Activated effector memory CD4-positive, alpha-beta T cell treated with Interleukin-2 at 50 U/mL for 16 hours (primary cell): ENCODE measurements at places on chromosomes 7 and 10.

- DNase-seq = no peak
Observed at GRCh38 chr10:102424145-102424544, 3.5 kb downstream of the FBXL15 start.

GRCh38 chr7:99767662-99768061, 16.3 kb downstream of the CYP3A4 start:
- no peak for DNase-seq

GRCh38 chr7:94367949-94368348, 26.7 kb upstream of the COL1A2 start:
- DNase-seq = no peak

DNA sequence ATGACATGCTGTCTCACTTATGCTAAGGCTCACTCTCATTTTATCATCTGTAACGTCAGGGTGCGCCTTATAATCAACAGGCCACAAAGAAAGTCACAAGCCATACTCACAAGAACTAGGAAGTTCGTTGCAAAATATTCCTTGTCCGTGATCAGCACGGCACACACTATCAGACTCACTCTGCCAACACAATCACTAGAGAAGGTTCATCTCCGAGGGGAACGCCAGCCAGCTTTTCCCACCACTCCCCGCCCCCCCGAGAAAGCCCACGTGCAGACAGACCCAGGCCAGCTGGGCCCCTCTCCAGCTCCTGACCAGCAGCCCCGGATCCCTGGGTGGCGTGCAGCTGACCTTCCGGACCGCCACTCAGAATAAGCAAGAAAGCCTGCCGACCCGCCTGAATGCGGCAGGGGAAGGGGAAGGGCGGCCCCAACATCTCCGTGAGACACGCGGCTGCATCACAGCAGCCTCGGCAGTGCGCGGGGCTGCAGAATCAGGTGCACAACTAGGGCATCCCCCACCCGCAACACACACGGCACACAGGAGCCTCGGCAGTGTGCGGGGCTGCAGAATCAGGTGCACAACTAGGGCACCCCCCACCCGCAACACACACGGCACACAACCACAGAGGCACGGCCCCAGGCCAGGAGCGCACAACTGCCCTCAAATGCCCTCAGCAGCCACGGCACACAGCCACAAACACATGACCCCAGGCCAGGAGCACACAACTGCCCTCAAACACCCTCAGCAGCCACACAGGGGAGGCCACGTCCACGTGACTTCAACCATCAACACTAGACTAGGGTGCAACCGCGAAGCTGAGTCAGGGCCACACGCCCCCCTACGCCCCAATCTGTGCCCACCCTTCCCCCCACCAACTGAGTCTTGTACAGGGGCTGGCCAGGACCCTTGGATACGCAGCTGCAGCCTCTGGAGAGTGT, 2.5 kb upstream of the GPR146 start:
- no peak for DNase-seq

DNA sequence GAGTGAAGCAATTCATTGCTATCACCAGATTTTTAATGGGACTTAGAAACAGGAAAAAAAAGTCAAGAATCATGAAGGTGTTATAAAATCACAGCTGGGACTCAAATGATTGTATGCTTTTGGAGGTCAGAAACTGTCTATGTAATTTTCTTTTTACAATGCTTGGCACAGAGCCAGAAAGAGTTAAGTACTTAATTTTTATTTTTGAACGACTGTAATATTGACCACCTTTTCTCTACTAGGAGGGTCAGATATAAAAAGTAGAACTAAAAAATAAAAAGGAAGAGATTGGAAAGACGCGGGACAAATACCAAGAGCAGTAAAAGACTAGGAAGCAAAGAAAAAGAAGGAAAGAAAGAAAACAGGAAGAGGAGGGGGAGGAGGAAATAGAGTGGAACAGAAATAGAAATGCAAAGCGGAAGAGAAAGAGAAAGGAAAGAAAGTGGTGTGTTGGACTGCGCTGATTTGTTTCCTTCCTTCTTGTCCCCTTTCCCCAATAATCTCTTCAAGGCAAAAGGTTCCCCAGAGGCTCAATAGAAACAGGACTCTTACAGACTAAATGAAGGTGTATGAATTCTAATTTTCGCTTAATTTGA, 23.2 kb upstream of the C1GALT1 start:
- no peak for DNase-seq

- no peak for DNase-seq
Observed at GRCh38 chr7:99094401-99094800, 49.5 kb downstream of the SMURF1 start.

GRCh38 chr10:34131152-34131551, 683.9 kb downstream of the PARD3 start:
- no peak for DNase-seq

DNA sequence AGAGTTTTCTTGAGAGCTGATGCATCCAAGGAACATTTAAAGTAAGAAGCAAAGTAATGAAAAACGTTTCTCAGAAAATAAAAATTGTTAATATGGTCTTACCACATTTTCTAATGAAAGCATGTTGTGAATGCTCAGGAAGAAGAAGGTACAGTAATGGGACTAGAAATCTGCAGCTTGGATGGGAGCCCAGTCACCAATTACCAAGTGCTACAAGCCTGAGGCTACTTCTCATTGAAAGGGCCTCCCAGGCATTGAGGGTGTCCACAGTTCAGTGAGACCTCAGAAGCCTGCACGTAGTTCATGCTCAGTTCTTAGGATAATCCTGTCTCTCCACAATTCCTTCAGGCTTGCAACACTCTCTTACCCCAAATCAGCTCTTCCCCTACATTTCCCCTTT, 17.6 kb downstream of the PTN start:
- no peak for DNase-seq

DNA sequence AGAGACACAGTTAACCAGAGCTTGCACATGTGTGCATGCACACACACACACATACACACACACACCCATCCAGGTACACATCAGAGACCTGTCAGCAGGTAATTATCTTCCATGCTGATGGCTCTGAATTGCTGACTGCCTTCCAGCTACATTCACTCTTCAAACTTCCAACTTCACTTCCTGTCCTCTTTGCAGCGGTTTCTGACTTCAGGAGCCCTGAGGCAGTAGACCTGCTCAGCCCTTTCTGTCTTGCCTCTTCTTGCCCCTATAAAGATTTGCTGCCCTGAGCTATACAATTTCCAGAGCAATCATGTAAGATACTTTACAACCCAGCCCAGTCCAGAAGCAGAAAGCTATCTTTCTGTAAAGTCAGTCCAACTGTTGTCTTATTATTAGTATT, 310.2 kb downstream of the FGFR2 start:
- DNase-seq = no peak

DNA sequence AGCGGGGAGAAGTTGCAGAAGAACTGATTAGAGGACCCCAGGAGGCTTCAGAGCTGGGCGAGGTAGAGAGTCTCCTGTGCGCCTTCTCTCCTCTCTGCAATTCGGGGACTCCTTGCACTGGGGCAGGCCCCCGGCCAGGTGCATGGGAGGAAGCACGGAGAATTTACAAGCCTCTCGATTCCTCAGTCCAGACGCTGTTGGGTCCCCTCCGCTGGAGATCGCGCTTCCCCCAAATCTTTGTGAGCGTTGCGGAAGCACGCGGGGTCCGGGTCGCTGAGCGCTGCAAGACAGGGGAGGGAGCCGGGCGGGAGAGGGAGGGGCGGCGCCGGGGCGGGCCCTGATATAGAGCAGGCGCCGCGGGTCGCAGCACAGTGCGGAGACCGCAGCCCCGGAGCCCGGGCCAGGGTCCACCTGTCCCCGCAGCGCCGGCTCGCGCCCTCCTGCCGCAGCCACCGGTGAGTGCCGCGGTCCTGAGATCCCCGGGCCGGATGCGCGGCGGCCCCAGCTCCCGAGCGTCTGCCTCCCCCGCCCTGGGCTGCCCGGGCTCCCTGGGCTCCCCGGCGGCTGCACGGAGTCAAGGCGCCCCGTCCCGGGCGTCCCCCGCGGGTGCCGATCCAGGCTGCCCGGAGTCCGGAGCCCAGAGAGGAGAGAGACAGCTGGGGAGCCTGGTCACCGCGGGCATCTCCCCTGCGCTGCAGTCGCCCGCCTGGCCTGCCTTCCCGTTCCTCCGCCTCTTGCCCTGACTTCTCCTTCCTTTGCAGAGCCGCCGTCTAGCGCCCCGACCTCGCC, at the start of gene PLAU:
Gene PLAU (plus strand): TSS at position 369 of the 789 bp plus-strand sequence. CDS start 424 bp downstream, outside the sequence.
- peak; percentile 18 for DNase-seq

- no peak for DNase-seq
Observed at GRCh38 chr7:126791306-126791705, 461.4 kb downstream of the GRM8 start.

DNA sequence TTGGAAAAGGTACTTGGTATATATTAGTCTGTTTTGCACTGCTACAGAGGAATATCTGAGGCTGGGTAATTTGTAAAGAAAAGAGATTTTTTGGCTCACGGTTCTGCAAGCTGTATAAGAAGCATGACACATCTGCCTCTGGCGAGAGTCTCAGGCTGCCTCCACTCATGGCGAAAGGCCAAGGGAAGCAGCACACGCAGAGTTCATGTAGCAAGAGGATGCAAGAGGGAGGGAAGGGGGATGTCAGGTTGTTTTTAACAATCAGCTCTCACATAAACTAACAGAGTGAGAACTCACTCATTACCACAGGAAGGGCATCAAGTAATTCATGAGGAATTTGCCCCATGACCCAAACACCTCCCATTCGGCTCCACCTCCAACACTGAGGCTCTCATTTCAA, 484.8 kb upstream of the DPP6 start:
- no peak for DNase-seq

- no peak for DNase-seq
Observed at GRCh38 chr10:36224431-36224985, 582.4 kb upstream of the FZD8 start.

DNA sequence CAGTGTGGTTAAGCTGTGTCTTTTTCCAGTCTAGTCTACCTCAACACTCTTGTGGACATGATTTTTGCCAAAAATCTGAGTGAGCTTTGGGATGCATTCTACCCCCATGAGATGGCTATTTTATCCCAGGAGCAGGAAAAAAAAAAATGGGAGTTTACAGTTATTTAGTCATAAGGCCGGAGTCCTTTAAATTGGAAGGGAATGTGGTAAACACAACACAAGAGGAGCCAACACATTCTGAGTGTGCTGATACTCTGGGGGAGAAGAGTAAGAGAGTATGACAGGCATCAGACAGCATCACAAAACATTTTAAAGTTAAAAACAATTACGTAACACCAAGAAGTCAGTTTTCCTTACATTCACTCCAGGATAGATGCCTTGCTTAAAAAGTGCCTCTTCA, 46.1 kb downstream of the C1GALT1 start:
- no peak for DNase-seq

GRCh38 chr7:148712678-148713329, 14.1 kb downstream of the CUL1 start:
- DNase-seq = no peak

- DNase-seq = no peak
Observed at GRCh38 chr7:41169317-41169716, 533.6 kb downstream of the INHBA start.

DNA sequence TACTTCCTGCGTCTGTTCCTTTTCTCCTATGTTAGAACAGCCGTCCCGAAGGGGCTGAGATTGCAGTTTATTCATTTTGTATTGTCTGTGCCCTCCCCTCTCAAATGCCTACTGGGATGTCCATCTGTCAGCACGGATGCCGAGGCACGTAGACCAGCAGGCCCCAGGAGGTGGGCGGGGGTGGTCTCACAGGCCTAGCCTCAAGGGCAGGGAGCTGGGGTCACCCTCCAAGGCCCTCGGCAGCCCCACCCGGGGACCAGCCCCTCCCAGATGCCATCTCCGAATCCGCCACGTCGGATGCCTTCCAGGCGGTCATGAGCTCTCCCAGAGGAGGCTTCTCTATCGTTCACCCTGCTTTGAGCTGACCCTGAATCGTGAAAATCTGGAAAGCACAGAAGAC, 59.7 kb downstream of the ELFN1 start:
- DNase-seq = no peak

GRCh38 chr7:94042381-94042780, 38.2 kb upstream of the BET1 start:
- no peak for DNase-seq

- DNase-seq = no peak
Observed at GRCh38 chr7:156031679-156032478, 219.6 kb upstream of the SHH start.

DNA sequence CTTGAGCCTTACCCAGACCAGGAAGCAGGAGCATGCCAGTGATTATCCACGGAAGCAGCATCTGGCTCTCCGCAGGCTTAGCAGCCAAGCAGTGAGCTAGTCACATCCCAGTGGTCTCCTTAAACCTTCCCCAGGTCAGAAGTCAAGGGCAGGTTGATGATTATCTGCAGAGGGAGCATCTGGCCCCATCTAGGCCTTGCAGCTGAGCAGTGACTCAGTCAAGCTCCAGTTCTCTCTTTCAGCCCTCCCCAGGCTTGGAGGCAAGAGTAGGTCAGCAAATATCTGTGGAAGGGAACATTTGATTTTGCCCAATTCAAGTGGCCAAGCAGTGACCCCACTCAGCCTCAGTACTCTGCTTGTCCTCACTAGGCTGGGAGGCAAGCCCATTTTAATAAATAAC, 61.6 kb downstream of the ANKRD7 start:
- DNase-seq = no peak

- no peak for DNase-seq
Observed at GRCh38 chr10:44981172-44982113, 2.8 kb upstream of the DEPP1 start.

GRCh38 chr7:597348-598178, 77.9 kb upstream of the PDGFA start:
- DNase-seq = no peak

GRCh38 chr10:6499974-6500373, 80.1 kb downstream of the PRKCQ start:
- no peak for DNase-seq

- no peak for DNase-seq
Observed at GRCh38 chr10:126496771-126497545, 108.7 kb upstream of the ADAM12 start.

- no peak for DNase-seq
Observed at GRCh38 chr7:73920406-73921134, 59.6 kb downstream of the TMEM270 start.

GRCh38 chr10:100008142-100008522, 1.6 kb downstream of the DNMBP start:
- DNase-seq = no peak

DNA sequence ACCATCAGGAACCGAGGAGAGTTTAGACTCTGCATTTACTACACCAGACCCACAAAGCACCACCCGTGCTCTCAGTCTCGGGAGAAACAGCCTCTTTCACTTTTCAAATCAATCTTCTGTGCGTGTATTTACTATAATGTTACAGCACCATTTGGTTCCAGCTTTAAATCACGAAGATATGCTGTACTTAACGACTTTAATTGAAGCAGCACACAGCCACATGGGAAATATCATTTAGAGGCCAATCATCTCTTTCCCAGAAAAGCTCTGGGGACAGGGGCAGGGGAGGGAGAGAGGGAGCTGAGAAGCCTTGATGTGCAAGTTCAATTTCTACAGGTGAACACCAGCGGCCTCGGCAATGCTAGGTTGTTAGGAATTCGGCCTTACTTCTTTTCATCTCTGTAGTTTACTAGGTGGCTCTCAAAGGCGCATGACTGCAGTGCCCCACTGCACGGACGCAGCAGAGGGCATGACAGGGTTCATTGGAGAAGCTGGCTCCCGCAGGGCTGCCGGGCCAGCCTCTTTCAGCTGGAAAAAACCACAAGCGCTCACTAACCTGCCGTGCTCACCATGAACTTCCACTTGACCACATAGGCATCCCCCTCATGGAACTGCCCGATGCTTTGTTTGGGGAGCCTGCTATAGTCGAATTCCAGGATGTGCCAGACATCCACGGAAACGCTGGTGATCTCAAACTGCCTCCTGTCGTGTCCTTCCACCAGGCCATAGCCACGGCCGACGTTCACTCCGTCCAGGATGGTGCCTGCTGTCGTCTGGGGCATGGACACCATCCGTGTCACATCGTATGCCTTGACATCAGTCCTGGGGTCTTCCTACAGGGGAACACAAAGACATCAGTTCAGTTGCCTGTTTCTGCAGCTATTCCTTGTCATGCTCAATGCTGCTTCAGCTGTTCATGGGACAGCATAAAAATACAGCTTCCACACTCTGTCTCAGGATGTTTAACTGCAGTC, 154.5 kb downstream of the SVIL start:
- no peak for DNase-seq
